ENCODE measurements at places on chromosomes 12 and 14.

GRCh38 chr12:56223571-56224101, 506 bp upstream of the NABP2 start:
- no peak for DNase-seq

- DNase-seq: no peak
These were observed 341.6 kb upstream of the FKBP4 start for GRCh38 chr12:2453076-2453760.

GRCh38 chr14:49159081-49159480, 427.1 kb downstream of the RPS29 start:
- DNase-seq: no peak

- DNase-seq: no peak
These were observed 169.6 kb upstream of the FRMD6 start for GRCh38 chr14:51482102-51482501.

DNA sequence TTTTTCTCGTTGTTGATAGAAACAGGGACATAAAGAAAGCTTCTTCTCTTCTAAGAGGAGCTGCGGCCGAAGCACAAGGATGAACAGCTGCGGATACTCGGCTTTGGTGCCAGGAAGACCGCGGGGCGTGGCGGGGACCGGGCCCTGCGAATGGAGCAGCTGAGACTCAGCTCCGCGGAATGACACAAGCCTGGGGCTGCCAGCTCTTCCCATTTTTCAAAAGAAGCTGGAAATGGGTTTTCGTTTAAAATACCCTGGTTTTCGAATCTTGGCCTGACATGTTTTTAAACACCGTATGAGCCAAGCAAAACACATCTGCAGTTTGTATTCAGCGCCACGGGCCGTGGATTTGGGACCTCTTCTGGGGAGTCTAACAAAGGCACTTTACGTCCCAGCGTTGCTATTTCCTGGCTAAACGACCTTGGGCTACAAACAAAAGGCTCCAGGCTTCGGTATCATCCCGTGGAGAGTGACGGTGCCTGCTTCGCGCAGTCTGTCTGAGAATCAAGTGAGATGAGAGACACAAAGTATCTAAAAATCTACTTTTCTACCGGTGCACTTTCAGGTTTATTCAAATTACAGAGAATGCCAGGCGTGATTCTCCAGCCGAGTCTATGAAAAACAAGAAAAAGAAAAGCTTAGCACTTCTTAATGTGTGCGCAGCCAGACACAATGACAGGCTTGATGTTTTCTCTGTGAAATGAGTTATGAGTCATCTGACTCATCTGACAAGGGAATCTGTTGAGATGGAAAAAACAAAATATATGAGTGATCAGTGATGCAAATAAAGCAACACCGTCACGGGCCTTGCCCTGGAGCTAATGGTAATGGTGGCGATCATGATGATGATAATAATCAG, 114.0 kb upstream of the TMEM132D start:
- no peak for DNase-seq

- no peak for DNase-seq
These were observed 20.9 kb upstream of the ATP5MC2 start for GRCh38 chr12:53696655-53697331.

GRCh38 chr12:68482014-68482413, 128.7 kb upstream of the RAP1B start:
- no peak for DNase-seq

DNA sequence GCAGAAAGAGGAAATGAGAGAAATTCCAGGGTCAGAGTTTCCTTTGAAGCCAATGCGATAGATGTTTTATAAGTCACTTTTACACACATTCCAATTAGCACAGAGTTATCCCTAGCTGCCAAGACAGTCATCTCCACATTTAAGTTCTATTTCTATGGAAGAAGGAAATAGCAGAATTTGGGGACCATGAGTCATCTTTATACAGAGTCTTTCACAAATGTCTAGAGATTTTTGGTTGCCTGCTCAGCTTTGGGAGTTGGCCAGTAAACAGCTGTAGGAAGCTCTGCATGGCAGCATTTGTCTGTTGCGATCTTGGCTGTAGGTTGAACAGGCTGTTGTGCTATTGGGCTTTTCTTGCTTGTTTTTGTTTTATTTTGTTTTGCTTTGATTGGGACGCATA, 884.3 kb downstream of the GALC start:
- DNase-seq: no peak

DNA sequence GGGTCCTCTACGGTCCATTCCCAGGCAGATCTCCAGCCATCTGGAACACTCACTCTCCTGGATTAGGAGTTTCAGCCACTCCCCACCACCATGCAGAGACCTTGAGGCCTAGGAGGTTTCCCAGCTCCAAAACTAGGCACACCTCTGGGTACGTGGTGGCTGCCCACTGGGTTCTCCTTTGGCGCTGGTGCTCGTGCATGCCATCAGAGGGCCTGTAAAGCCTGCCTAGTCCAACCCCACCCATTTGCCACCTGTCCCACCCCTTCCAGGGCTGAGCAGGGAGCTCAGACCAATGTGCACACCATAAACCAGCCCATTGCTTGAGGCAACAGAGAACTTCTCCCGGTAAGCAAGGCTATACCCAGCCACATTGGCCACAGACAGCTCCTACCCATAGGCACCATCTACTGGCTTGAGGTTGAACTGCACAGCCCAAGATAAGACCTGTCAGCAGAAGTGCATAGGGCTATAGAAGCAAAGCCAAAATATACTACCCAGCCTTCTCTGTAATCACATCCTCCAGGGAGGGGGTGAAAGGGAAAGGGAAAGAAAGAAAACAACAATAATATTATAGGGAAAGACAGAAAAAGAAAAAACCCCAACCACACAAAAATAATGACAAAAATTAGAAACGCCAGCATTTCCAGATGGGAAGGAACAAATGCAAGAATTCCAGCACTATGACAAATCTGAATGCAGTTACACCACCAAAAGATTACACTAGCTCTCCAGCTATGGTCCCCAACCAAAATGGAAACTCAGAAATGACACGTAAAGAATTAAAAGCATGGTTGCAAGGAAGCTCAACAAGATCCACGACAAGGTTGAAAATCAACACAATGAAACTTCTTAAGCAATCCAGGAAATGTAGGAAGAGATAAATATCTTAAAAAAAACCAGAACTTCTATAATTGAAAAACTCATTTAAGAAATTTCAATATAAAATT, 111.9 kb upstream of the CCDC175 start:
- peak; percentile 18 for DNase-seq

DNA sequence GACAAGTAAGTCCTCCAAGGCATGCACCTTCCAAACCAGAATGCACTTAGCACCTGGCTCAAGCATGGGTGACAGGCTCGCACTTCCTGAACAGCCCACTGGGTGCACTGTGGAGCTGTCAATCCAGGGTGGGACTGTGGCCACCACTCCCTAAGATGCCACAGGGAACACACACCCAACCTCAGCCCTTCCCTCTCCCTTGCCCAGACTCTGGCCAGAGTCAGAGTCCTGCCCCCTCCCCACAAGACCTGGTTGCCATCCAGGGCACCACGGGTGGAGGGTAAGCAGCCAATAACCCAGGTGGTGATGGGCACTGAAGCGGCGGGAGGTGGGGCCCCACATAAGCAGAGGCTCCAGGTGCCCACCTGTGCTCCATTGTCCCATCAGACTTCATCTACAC, 160.6 kb downstream of the MYRFL start:
- DNase-seq: peak; percentile 36

- no peak for DNase-seq
These were observed 30.6 kb upstream of the SLC2A3 start for GRCh38 chr12:7966563-7966962.

- no peak for DNase-seq
These were observed 264.0 kb upstream of the PRICKLE1 start for GRCh38 chr12:42853370-42854140.

- no peak for DNase-seq
These were observed 47.6 kb upstream of the PZP start for GRCh38 chr12:9255837-9256236.

GRCh38 chr12:5267603-5268423, 164.1 kb upstream of the NTF3 start:
- no peak for DNase-seq

Measured in NT2/D1 (cell line).